NCI-H1105 treated with DMSO at 0.1 percent for 48 hours (cell line): ENCODE measurements at places on chromosomes 6 and 20.

DNA sequence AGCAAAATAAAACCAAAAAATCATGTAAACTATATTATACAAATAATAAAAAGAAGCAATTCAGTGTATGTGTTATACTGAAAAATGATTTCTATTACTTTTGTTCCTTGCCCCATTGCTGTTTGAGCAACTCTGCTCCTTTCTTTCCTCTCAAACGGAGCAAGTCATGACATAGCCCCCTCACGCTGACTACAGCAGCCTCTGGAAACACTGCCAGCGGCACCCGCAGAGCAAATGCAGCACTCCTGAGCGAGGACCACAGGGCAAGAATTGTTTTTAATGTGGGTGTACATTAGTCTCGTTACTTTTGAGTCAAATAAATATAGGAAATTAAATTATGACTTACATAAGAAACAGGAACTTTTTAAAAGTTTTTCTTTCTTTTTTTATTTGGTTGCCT is 350.1 kb upstream of the HSF2 start:
- DNase-seq = no peak

DNA sequence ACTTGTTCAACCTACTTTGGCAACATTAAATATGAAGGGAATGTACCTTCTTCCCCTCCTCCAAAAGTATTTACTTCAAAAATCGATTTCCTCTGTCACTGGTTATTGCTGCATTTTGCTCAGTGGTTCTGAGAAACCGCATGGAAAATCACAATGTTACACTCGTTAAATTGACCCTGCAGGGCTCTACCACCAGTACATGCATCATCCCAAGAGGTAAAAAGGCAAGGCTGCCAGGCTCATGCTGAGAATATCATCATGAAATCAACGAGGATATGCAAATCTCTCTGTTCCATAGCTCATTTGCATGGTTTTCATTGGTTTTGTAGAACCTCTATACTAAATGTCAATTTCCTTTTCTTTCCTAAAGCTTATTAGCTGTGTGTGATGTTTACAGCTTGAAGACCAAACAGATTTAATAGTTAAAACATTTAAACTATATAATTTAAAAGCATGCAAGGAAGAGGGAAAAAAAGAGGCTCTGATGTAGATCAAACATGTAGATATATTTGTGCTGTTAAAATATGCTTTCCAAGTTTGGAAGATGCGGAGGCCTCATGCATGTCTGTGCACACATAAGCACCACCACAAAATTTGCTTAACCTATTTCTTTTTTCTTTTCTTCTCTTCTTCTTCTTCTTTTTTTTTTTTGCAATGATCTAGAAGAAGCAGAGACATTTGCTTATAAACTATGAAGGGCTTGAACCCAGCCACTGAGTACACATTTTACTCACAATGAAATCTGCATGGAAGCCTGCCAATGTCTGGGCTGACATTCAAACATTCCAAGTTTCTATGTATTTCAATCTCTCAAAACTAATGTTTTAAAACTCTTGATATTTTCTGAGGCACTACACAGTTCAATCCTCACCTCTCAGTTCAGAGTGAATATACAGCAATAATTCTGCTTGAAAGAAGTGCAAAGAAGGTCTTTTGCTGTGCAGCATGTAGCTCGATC is 194.0 kb downstream of the GMPR start:
- no peak for DNase-seq

DNA sequence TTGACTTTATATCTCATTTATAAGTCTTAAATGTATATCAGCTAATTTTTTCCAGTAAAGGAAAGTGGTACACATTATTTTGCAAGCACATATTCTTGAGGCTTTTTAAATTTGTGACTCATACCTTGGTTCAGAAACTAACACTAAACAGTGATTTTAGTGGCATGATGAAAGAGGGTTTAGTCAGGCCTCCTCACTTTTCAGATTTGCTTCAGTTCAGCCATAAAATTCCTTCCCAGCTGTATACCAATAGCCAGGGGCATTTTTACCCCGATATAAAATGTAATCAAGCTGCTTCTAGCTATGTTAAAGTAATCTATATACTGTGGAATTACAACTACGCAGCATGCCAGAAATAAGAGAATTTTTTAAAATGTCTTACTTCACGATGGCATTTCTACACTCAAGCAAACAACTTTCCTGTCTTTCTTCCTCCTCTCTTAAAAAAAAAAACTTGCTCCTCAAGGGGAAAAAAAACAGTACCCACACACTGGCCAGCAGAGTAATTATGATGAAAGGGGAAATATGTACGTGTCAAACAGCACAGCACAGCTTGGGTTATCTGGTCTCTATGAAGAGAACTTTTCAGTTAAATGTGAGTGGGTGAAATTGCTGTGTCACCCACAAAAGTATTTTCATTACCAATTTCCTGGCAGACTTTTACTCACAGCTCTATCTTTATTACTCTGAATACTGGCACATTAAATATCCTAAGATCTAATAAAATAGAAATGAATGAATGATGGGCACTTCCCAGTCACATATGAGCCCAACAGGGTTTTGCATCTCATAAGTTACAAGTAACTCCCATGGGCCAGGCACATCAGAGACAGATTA is 244.8 kb upstream of the TENT5A start:
- no peak for DNase-seq

DNA sequence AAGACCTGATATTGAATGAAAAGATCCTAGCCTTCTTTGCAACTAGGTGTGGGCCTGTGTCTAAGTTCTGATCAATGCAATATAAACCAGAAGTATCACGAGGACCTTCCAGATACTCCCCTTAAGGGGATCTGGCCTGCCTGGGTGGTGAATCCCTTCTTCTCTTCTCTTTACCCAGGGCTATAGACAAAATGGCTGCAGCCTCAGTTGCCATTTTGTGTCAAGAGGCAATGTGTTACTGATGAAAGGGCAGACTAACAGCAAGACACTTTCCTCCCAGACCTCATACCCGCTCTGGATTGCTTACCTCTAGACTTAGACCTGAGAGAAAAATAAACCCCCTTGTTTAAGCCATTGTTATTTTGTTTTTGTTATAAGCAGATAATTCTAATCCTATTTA is 84.5 kb upstream of the CHD6 start:
- DNase-seq = no peak

GRCh38 chr6:150279533-150279932 is 89.3 kb upstream of the IYD start:
- no peak for DNase-seq
